H1 (cell line): ENCODE measurements at places on chromosomes 7 and 10.

DNA sequence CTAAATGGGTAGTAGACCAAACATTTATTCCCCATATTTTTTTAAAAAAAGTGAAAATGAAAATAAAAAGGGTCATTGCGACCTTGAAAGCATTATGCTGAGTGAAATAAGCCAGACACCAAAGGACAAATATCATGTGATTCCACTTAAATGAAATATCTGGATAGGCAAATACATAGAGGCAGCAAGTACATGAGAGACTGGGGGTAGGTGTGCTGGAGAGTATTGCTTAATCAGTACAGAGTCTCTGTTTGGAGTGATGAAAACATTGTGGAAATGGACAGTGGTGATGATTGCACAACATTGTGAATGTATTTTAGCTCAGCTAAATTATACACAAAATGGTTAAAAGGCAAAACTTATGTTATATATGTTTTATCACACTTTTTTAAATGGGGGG lies 169.4 kb downstream of the AKR1D1 start:
- DNase-seq: no peak

DNA sequence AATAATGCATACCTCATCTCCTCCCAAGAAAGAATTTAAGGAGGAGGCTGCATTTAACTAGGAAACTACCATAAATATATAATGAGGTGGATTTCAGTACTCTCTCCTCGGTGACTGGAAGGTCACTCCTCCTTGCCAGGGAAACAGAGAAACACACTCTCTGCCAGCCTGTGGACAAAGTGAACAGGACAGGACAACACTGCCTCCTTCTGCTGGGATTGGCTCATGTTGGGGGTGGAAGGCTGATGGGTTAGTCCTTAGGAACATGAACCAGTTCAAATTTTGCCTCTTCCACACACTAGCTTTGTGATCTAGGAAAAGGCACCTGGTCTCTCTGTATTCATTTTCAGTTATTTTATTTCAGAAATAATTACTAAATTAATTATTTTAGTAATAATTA lies 50.6 kb upstream of the STEAP4 start:
- DNase-seq: no peak

- peak; percentile 76 for DNase-seq
These were observed 102.6 kb downstream of the SH3PXD2A start for GRCh38 chr10:103752680-103753248.

DNA sequence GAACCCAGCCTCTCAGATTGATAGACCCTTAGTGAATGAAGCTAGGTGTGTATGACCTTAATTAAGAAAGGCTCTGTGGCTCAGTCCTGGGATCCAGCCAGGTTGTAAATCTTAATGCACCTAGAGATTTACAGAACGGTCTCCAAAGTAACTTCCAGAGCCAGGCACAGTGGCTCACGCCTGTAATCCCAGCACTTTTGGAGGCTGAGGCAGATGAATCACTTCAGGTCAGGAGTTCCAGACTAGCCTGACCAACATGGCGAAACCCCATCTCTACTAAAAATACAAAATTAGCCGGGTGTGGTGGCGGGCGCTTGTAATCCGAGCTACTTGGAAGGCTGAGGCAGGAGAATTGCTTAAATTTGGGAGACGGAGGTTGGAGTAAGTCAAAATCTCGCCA lies 24.3 kb downstream of the CALHM2 start:
- DNase-seq: no peak

GRCh38 chr10:125284875-125285597 lies 124.7 kb upstream of the CTBP2 start:
- no peak for DNase-seq

DNA sequence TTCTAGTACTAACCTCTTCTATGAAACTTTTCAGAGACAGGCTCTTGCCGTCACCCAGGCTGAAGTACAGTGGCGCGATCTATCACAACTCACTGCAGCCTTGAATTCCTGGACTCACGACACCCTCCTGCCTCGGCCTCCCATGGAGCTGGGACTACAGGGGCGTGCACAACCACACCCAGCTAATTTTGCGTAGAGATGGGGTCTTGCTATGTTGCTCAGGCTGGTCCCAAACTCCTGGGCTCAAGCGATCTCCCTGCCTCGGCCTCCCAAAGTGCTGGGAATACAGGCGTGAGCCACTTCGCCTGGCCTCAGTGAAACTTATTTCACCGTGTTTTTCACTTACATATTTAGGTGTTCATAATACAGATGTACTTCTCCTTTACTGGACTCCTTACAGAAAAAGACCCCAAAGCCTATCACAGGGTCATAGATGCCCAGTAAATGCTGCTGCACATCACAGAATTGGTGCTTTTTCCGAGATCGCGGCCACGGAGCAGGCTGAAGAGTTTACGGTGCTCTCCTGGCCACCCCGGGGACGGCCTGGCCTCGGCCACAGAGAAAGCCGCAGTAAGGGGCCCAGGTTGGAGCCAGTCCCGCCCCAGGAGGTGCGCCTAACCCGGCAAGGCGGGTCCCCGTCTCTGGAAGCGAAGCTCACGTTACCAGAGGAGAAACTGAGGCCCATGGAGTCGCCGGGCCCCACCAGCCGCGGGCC lies 595 bp downstream of the TBL2 start:
- DNase-seq: no peak

DNA sequence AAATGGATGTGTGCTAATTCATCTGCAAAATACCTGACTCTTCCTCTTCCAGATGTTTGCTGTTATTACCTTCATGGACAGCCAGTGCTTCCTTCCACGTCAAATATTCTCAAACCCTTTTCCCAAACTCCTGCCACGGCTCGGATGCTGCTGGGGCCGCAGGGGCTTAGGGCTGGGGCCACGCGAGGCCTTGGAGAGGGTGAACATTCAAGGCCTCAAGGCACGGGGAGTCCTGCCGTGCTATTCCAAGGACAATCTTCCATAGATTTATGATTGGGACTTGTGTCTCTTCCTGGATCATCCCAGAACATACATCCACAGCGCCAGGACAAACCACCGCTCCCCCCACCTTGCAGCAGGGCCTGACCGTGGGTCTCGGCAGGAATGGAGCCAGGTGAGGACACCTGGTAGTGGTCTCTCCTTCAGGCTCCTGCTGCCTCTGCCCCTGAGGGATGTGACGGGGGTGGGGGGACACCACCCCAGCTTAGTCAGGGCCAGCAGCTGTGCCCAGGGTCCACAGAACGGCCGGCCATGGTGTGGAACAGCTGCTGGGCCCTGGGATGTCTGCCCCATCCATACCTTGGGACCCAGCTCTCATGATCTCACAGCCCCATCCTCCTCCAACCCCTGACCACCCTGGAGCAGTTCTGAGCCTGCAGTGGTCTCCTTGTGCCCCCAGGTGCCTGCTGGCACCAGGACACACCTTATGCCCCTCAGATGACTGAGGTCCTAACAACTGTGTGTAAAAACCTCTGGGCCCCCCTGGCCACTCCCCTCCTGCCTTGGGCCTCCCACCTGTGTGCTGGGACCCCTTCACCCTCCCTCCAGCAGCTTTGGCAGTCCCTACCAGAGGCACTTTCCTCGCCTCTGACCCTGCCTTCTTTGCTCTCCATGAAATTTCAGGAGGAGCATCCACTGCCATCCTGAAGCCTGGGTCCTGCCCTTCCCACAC lies 16.7 kb downstream of the VIPR2 start:
- DNase-seq: no peak

GRCh38 chr10:69061305-69062161 lies 26.4 kb upstream of the SRGN start:
- DNase-seq: no peak
